ENCODE measurements at places on chromosomes 12 and 14. TPM values are rescaled to one million over a fixed set of nuclear protein-coding genes. Genes with fewer than 3 reads are reported as not detected.

GRCh38 chr14:51865953-51866747 is 5.7 kb downstream of the GNG2 start:
- DNase-seq = no peak

GRCh38 chr12:50119387-50119786 is 7.4 kb downstream of the COX14 start:
- DNase-seq = no peak

- DNase-seq = peak; percentile 39
Measured at GRCh38 chr12:98002887-98003493, 512.4 kb upstream of the TMPO start.

DNA sequence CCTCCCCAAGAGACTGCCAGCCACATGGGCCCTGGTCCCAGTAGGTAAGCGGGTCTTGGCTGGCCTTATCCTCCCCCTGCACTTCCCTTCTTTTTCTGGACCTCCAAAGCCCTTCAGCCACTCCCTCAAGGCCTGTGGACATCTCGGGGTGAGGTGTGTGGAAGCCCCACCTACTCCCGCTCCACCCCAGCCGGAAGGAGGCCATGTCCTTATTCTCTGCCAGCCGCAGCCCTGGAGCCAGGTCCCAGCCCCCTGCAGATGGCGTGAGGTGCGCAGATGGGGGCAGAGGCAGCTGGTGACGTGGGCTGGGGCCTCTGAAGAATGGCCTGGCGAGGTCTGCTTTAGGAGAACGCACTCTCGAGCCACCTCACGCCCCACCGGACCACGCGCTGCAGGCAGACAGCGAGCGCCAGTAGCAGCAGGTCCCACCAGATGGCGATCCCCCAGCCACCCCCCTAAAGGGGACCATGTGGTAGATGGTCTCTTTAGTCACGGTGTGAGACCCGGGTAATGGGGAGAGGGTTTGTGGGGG is 167.1 kb downstream of the TSPAN9 start:
- no peak for DNase-seq

FGD4 gene
- total RNA-seq = 7.7 TPM

KRT71 gene
- not detected for total RNA-seq
